ELR (cell line): ENCODE measurements at places on chromosomes 5 and 9.

GRCh38 chr5:5765066-5765850 lies 342.8 kb downstream of the ICE1 start:
- no peak for DNase-seq

DNA sequence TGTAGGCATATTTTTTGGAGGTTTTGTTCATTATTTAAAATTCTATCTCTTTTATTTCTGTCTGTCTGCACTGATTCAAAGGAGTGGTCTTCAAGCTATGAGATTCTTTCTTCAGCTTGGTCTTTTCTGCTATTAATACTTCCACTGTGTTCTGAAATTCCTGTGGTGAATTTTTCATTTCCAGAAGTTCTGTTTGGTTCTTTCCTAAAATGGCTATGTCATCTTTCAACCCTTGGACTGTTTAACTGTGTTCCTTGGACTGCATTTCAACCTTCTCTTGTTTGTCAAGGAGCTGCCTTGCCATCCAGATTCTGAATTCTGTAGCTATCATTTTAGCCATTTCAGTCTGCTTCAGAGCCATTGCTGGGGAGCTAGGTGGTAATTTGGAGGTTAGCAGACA lies 76.3 kb downstream of the CERT1 start:
- no peak for DNase-seq

GRCh38 chr5:134515801-134516200 lies 9.7 kb upstream of the JADE2 start:
- DNase-seq: no peak

DNA sequence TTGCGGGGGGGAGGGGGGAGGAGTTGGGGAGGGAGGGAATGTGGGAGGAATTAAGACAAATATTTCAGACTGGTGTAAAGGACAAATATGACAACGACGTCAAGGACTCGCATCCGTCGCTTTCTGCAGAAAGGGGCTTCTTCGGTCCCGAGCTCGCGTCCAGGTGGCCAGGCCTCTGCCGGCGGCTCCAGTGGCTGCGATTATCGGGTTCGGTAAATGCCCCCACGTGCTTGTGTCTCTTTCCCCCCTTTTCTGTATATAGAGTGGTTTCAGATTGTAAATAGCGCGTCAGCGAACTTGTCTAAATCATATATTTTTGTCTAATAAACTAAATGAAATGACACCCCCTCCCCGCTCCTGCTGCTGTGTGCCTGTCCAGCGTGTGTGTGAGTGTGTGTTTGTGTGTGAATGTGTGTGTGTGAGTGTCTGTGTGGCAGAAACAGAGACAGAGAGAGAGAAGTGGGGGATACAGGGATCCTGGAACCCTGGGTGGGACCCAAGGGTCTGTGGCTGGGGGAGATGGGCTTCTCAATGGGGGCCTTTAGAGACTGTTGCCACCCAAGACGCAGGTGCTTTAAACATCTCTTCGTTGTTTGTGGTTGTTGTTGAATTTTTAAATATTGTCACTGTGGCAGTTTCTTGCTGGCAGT lies 5.6 kb downstream of the IRX1 start:
- DNase-seq: no peak

DNA sequence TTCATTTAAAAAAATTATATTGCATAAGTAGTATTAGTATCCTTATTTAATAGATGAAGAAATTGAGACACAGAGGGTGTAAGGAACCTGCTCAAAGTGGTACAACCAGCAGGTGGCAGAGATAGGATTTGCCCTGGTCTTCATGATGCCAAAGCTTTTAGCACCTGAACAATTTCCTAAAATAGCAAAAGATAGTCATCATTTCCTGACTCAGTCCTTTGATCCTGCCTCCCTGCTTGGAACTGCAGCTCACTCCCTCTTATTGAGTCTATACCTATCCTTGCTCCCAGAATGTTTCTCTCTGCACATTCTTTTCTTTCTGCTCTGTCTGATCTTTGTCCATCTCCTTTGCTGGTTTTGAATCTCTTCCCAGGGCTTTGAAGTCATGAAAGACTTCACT lies 155.8 kb downstream of the FRMD3 start:
- no peak for DNase-seq

- DNase-seq: no peak
These were observed 19.1 kb downstream of the PTGS1 start for GRCh38 chr9:122389799-122390481.

GRCh38 chr5:142821034-142821732 lies 51.0 kb downstream of the ARHGAP26 start:
- no peak for DNase-seq

DNA sequence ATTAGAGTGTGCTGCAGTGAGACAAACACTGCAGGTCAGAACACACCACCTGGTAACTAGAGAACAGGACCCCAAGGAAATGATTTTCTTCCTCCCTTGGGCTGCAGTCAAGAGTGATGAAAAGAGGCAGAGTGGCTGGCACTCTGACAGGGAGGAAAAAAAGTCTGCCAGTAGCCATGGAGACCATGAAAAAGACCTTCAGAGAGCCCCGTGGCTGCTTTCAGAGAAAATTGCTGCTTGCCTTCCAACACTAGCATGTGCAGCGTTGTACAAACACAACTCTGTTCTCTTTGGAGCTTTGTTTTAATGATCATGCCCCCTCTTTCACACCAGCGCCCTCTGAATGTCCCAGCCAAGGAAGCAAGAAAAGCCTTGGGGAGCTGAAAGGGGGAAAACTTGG lies 68.8 kb downstream of the ANKRD55 start:
- DNase-seq: no peak

GRCh38 chr9:91423785-91424402 lies at the start of gene NFIL3:
Gene NFIL3 (minus strand): TSS chr9:91423832. CDS start chr9:91410734, 13,098 bp downstream.
- peak; percentile 84 for DNase-seq

DNA sequence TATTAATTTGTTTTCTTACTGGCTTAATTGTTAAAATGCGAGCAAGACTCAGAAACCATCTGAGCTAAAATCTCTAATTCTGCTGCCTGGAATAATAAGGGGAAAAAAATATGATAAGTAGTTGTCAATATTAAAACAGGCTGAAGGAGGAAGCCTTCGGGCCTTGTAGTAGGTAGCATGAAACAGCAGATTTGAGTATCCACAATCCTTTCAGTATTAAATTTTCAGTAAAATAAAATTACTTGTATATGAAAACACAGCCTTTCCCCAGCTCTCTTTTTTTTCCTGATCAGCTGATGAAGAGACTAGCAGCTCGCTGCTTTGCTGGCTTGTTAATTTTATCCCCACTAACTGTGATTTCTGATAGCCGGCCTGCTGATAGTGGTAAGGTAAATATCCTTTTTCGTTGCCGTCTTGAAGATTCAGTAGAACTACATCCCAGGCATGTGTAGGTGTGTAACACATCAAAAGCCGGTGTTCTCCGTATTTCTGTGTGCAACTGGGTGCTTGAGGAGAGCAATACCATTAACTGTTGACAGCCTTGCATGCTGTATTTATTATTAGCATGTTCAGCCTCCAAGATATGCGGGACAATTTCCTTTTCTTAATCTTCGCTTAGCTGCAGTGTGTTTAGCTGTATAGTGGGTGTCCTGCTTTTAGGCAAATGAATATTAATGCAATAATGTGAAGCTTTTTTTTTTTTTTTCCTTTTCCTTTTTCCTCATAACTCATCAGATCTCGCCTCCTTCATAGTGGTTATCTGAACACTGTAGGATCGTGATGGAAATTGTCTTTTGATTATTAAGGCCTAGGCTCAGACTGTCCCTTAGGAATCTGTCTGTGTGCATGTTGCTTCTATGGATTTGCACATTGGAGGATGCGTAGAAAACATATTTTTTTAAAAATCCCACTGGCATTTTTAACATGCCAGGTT lies 144.6 kb downstream of the SMARCA2 start:
- peak; percentile 26 for DNase-seq

DNA sequence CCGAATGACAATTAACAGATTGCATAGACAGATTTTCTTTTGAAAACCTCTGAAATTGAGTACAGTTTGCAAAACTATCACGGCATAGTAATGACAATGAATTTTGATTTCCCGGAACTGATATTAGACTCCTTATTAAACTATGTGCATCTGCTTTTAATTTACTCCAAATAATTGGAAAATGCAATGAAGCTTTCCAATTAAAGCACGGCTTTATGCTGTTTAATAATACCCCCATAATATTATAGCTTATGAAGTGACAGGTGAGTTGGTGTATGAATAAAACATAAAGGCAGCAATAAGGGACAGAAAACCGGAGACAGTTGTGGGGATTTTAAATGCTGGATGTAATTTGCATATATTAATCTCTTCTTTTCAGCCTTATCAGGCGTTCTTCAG lies 110.6 kb downstream of the MVB12B start:
- DNase-seq: no peak

DNA sequence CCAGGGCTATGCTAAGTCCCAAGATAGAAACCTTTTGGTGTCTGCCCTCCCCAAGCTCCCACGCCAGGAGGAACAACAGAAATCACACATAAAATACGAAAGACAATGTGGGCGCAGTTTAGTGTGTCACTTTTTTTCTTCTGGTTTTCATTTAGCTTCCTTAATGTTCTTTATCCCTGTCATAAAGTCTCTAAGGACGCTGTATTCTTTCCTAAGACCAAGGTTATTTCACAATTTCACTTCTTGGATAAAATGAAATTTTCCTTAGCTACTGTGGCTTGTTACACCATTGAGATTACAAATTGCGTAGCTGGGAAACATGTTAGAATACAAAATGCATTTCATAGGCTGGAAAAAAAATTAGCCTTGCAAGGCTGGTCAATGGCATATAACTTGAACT lies 85.4 kb downstream of the GLIS3 start:
- DNase-seq: no peak
